Fibroblast of skin of left biceps (primary cell): ENCODE measurements at places on chromosomes 11 and 22.

DNA sequence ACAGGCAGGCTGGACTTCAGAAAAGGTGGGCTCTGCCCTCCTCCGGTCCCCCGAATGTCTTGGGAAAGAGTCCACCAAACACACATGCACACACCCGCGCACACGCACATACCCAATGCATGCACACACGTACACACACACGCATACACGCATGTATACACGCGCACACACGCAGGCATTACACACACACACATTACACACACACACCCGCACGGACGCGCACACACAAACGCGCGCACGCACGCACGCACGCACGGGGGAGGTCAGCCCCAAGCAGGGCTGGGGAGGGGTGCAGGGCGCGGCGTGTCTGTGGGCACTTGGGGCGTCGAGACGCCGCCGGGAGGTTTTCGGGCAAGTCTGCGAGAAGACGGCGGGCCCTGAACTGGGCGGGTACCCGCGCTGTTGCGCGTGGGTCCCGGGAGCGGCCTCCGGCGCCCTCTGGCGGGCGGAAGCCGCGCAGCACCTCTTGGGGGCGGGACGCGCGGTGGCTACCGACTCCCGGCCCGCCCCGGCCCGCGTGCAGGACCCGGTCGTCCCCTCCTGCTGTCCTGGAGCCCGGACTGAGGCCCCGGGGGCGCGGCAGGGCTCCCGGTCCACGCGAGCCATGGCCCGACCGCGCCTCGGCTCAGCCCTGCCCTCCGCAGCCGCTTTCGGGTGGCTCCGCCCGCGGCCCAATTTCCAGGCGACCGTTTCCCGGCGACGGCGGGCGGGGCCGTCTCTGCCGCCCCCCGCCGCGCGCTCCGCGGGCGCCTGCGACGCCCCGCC lies 3.6 kb downstream of the SEPTIN5 start:
- DNase-seq = peak; percentile 20

GRCh38 chr11:130571519-130571918 lies 123.1 kb downstream of the ADAMTS15 start:
- DNase-seq = no peak

- DNase-seq = no peak
These were observed 40.4 kb downstream of the KIAA1671 start for GRCh38 chr22:24992946-24993345.

DNA sequence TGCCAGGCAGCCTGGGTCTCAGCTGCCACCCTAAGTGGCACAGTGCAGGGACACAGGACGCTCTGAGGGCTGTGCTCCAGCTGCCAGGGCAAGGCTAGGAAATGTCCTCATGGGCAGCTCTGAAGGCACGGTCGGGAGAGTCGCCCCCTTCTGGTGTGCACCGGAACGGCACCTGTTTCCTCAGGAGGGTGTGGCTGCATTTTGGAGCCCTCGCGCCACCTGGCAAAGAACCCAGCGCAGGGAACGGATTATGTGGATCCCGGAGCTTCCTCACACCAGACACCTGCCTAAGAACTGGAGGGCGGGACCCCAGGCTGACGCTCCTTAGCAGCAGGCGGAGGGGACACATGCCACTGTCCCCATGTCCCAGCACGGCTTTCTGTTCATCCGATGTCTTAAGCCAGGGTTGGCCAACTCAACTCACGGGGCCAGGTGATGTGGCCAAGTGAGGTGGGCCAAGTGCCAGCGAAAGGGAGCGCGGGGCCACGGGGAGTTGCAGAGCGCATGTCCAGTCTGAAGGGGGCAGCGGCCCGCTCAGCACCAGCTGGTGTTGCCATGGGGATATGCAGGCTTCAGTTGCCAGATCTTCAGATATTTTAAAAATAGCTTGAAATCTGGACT lies 5.1 kb upstream of the SLC22A8 start:
- no peak for DNase-seq

DNA sequence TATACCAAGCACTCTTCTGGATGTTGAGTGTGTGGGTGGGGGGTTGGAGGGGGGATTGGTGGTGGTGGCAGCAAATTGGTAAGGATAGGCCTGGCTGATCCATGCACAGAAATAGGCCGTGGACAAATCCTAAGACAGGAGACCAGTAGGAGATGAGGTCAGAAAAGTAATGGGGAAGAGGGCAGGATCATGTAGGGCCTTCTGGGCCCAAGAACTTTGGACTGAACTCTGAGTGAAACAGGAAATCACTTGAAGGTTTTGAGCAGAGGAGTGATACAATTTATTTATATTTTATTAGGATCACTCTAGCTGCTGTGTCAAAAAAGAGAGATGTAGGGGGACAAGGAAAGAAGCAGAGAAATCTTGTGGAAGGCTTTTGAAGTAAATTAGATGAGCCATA lies 28.7 kb downstream of the TSG101 start:
- DNase-seq = no peak

GRCh38 chr11:44687388-44687787 lies 39.4 kb upstream of the TSPAN18 start:
- no peak for DNase-seq

DNA sequence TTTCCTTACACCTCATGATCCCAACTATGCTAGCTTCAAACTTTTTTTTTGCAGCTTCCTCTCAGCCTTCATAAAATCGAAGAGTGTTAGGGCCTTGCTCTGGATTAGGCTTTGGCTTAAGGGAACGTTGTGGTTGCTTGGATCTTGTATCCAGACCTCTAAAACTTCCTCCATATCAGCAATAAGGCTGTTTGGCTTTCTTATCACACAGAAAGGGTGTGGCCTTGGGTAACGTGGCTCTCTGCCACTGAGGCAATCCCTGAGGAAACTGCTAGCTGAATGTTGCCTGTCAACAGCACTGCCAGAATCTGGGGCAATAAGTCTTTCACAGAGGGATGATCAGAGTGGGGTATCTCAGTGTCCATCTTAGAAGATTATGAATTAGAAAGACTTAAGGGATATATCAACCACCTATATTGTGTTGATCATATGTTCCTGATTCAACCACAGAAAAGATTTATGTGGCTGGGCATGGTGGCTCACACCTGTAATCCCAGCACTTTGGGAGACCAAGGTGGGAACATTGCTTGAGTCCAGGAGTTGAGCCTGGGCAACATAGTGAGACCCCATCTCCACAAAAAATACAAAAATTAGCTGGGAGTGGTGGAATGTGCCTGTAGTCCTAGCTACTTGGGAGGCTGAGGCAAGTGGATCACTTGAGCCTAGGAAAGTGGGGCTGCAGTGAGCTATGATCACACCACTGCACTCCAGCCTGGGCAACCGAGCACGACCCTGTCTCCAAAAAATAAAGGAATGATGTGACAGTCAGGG lies 12.5 kb upstream of the CUL5 start:
- DNase-seq = no peak

- no peak for DNase-seq
These were observed 18.6 kb downstream of the USP47 start for GRCh38 chr11:11860103-11860979.

DNA sequence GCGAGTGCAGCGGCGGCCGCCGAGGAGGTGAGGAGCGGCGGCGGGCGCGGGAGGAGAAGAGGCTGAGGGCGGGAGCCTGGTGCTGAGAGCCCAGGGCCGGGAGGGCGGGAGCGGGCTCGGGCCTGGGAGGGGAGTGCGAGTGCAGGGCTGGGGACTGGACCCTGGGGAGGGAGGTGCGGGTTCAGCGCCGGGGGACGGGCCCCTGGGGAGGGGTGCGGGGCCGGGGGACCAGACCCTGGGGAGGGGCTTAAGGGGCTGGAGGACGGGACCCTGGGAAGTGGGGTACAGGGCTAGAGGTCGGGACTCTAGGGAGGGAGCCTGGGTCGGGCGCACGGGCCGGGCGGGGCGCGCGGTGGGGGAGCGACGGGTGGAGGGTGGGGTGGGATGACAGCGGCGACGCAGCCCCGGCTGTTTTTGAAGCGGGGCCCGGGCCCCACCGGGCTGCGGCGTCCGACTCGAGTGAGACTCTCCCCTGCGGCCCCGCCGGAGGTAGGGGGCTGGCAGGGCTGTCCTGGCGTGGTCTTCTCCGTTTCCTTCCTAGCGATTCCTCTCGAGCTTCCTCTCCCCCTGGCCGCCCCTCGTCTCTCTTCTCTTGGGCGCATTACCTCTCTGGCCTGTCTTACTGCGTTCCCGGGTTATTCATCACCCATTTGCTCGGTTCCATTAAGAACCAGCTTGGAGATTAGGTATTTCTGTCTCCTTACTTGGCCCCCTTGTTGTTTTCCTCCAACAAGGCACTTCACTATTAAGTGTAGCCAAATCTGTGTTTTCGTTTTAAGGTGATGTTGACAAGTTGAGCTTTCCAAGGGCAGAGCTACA lies 754 bp downstream of the NUP50 start:
- no peak for DNase-seq

DNA sequence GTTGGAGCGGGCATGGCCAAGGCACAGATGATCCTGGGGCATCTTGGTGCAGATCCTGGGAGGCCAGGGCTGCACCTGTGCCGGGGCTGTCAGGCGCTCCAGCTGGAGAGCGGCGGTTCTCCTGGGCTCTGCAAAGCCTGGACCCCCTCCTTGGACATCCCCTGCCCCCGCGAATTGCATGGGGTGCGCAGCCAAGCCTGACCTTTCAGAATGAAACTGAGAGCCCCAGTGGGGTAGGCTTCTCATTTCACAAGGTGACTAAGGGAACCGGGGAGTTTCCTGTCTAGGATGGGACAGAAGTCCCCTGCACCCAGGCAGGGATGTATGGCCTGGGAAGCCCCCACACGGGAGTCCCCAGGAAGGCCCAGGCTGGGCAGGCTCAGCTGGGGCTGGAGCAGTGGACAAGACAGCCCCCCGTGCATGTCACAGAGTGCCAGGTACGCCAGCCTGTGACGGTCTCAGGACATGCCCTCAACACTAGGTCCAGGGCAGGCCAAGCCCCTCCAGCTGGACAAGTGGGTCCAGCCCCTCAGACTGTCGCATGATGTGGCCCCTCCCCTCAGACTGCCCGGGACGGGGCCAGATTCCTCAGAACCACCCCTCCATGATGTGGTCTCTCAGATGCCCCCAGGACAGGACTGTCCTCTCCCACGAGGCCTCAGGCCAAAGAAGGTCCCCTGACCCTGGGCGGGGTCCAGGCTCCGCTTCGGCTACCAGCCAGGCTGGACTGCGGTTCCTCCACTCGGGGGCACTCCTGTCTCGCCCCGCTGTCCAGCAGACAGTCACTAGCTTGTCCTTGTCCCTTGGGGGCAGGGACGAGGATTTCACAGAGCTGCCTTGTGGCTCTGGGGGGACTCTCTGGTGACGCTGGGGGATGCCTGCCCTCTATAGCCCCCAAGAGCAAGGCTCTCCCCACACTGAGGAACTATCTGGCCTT lies 2.3 kb downstream of the LSP1 start:
- no peak for DNase-seq

GRCh38 chr11:2319791-2320472 lies 18.1 kb downstream of the TSPAN32 start:
- DNase-seq = no peak

DNA sequence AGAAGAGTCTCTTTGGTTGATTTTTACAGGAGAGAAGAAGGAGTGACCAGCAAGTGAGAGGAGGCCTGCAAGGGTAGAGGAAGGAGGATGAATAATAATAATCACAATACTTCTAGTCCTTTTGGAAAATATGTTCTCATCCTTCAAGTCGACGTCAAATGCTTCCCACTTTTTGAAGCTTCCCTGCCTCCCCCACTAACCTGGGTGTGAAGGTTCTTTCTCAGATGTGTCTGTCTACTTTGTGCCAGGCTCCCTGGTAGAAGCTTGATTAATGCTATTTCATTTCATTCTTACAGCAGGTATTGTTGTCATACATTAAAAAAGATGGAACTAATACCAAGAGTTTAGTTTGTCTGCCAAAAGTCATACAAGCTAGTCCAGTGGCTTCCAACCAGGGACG lies 17.1 kb downstream of the TENM4 start:
- no peak for DNase-seq

GRCh38 chr11:119222308-119222707 lies 16.2 kb downstream of the CBL start:
- peak; percentile 19 for DNase-seq

DNA sequence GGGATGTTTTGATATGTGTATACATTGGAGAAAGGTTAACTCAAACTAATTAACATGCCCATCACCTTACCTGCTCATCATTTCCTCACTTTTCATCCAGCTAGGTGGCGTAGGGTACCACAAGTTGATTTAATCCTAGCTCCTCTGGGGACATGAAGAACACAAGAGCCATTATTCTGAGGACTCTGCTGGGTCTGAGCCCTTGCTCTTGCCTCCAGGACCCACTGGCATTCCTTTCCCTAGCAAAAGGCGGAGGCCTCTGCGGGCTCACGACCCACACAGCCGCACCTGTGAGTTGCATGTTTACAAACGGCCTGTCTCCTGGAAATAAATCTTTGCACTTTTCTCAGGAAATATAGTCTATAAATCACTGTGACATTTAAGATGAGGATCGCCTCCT lies 871.9 kb downstream of the TBC1D22A start:
- DNase-seq = no peak

DNA sequence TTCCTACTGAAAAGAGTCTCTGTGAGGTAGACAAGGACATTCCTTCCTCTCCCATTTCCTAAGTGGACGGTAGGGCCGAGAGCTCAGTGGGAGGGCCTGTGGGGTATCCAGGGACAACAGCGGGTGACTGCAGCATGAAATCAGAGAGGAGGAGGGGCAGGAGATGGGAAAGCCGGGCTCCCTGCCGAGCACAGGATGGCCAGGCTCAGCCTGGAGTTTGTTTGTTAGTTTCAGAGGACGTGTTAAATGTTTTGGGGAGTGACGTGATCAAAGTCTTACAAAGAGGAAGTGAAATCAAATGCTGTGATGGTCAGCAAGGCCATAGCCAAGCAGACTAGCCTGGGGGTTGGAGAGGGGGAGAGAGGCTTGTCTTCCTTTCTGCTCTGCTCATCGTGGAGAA lies 152.7 kb downstream of the ADAMTS15 start:
- DNase-seq = no peak

GRCh38 chr11:89443361-89444322 lies 47.5 kb downstream of the NOX4 start:
- DNase-seq = no peak

GRCh38 chr22:33219648-33220384 lies 161.6 kb upstream of the SYN3 start:
- DNase-seq = no peak

DNA sequence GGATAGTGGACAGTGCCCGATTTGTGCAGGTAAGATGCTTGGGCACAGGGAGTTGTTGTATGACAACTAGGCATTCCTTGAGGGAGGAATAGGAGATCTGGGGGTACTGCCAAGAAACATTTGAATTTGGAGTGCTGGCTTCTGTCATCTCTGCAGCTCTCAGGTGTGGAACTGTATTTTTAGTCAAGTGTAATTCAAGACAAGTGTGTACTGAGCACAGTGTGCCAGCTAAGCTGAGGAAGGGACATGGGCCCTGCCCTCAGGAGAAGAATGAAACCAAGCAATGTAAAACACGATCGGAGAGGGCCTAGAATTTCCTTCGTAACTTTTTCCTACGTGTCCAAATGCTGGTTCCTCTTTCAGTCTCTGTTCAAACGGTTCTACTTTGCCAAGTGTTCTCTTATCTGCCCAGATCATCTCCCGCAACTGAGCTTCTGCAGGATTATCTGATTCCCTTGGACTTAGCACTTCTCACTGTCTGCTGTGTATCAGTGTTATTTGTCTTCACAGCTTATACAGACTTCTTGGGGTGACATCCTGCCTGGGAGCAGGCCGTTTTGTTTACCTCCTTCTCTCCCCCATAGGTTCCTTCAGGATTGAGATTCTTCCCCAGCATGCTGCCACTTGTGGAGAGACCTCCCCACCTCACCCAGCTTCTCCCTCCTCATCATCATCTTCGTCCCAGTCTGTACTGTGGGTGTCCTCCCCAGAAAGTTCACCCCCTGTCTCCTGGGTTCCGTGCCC lies 27.6 kb downstream of the ART5 start:
- DNase-seq = no peak

- DNase-seq = no peak
These were observed 14.2 kb downstream of the PLEKHB1 start for GRCh38 chr11:73660497-73661034.

GRCh38 chr11:41457216-41458014 lies 2.0 kb downstream of the LRRC4C start:
- DNase-seq = no peak
